Left lung (tissue), 14 donors: ENCODE measurements at places on chromosomes 5 and 9. TPM values are rescaled to one million over a fixed set of nuclear protein-coding genes. Genes with fewer than 3 reads are reported as not detected.

Gene CDH6
- 9.3 TPM for total RNA-seq

Gene DMAC1
- 37.9 TPM for total RNA-seq

Gene SHLD3
- 4.1 TPM for total RNA-seq

Gene SHROOM1
- total RNA-seq: 15.8 TPM

Gene SLC23A1
- 0.84 TPM for total RNA-seq

Gene P4HA2
- total RNA-seq: 58.5 TPM

Gene OLFML2A
- 10.8 TPM for total RNA-seq

Gene PDE6A
- total RNA-seq: not detected

Gene LIX1
- total RNA-seq: not detected

Gene LOX
- 23.2 TPM for total RNA-seq

Gene AFAP1L1
- total RNA-seq: 14.2 TPM

Gene POLR3G
- total RNA-seq: 2.0 TPM

Gene MAPKAP1
- total RNA-seq: 89.5 TPM

Gene CMYA5
- total RNA-seq: 0.68 TPM

Gene FOXD4L4
- not detected for total RNA-seq

Gene SGCD
- 15.5 TPM for total RNA-seq

Gene FOXD4L3
- not detected for total RNA-seq

Gene HK3
- total RNA-seq: 29.0 TPM

Gene NKD2
- total RNA-seq: 31.6 TPM

Gene PITX1
- 0.18 TPM for total RNA-seq

Gene LRSAM1
- 24.4 TPM for total RNA-seq

Gene ZBED3
- total RNA-seq: 13.6 TPM

Gene C5orf52
- not detected for total RNA-seq

Gene PCDHGA4
- 2.6 TPM for total RNA-seq

Gene IL4
- not detected for total RNA-seq

Gene GFI1B
- total RNA-seq: 0.90 TPM

Gene PDE8B
- total RNA-seq: 3.6 TPM

Gene CARD9
- total RNA-seq: 6.6 TPM

Gene PCSK1
- 0.47 TPM for total RNA-seq

Gene ENC1
- total RNA-seq: 51.3 TPM

Gene ADAMTSL1
- 3.0 TPM for total RNA-seq

Gene ICE1
- total RNA-seq: 24.1 TPM

Gene PTPRD
- total RNA-seq: 49.5 TPM

Gene CEP78
- 14.0 TPM for total RNA-seq

Gene SPATA6L
- total RNA-seq: 9.4 TPM

Gene PRRC1
- 57.5 TPM for total RNA-seq

Gene TXNDC8
- total RNA-seq: not detected

Gene CDKN2B
- total RNA-seq: 75.6 TPM

Gene PCDHGA10
- 3.9 TPM for total RNA-seq

Gene ZNF300
- total RNA-seq: 3.0 TPM

Gene F2RL1
- 12.0 TPM for total RNA-seq

Gene TRIM36
- 6.9 TPM for total RNA-seq

Gene CNTNAP3
- 5.1 TPM for total RNA-seq

Gene NAIP
- total RNA-seq: 88.4 TPM

Gene SPATA31C1
- not detected for total RNA-seq

Gene AHRR
- 0.32 TPM for total RNA-seq

Gene SCGB3A2
- 76.6 TPM for total RNA-seq

Gene TPRN
- total RNA-seq: 21.6 TPM

Gene TTC23L
- 0.20 TPM for total RNA-seq

Gene MARCHF3
- 8.7 TPM for total RNA-seq

Gene C9orf50
- total RNA-seq: not detected

Gene GDNF
- total RNA-seq: not detected
